ENCODE measurements at places on chromosomes 3 and 15. TPM values are rescaled to one million over a fixed set of nuclear protein-coding genes. Genes with fewer than 3 reads are reported as not detected.
A peak's percentile ranks its signal among the peaks of the same experiment; 100 is the strongest.

DNA sequence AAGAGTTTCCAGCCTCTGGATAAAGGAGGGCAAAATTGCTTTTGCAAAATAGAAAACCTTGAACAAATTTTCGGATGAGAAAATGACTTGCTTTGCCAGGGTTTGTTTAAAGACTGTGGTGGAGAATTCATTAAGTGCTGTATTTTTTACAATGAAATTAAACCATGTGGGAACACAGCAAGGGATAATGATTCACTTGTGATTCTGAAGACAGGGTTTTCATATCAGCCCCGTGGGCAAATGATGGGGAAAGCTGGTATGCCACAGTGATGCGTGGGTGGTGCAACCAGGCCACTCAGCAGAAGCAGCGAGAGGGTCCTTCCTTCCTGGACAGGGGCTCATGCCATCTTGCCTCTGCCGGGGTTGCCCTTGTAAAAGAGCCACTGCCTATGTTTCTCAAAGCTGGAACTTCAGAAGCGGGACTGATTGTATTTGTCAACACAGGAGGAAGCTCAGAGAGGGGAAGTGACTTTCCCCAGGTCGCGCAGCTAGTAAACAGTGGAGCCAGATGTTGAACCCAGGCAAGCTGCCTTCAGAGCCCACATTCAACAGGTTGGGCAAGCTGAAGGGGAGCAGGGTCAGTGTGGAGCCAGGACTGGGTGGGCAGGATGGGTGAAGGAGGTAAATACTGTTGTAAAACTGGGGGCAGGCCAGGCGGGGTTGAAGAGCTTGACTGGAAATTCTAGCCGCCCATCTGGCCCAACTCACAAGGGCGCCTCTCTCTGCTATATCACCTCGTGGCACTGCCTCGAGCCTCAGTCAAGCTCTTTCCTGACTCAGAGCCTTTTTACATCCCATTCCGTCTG is 79.1 kb downstream of the TOP2B start:
- no peaks in the 10 kb centered on the region for H3K36me3 ChIP-seq
- DNase-seq, result no peak
- no peaks in the 10 kb centered on the region for H3K27me3 ChIP-seq
- no peak overlapping the region for H3K4me3 ChIP-seq

GRCh38 chr15:45635763-45636292 is 999 bp downstream of the SQOR start:
- peaks cover 11% of the 10 kb centered on the region for H3K27me3 ChIP-seq
- no peak for DNase-seq
- H3K4me3 ChIP-seq, result peak overlapping the region; percentile 99
- H3K36me3 ChIP-seq, result peaks cover 40% of the 10 kb centered on the region
- H3K27ac ChIP-seq, result peak overlapping the region; percentile 94

DNA sequence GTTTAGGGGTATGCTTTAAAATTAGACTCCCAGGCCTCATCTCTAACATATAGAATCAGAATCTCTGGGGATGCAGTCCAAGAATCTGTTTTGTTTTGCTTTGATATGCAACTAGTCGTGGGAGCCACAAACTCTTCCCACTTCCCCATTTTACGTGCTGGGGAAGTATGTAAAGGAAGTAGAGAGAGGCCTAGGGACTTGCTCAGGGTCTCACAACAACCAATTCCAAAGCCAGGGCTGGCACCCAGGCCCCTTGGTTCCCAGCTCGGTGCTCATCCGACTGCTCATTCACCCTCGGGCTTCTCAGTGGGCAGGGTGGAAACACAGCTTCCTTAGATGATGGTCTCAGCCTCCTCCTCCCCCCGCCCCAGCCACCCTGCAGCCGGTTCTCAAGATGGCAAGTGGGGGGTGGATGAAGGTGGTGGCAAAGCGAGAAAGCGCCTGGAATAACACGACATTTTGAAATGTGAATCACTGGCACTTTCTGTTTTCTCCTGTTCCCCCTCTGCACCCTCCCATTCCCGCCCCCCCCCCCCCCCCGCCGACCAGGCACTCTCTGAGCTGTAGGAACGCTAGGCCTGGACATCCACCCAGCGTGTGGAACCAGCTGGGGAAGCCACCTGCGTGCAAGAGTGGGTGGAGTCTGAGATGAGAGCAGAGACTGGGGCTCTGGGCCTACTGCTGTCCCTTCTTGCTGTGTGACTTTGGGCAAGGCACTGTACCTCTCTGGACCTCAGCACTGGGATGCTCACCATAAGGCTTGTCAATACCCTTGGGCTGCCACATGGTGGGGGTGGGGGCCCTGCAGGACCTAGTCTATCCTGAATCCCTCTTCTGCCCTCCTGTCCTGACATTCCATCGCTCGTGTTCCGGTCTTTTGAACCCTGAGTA is 214.5 kb downstream of the RPLP1 start:
- no peak overlapping the region for H3K4me3 ChIP-seq
- H3K27me3 ChIP-seq, result peaks cover 2% of the 10 kb centered on the region
- H3K36me3 ChIP-seq, result no peaks in the 10 kb centered on the region
- peaks cover 16% of the 10 kb centered on the region for H3K4me1 ChIP-seq
- H3K27ac ChIP-seq, result no peak overlapping the region
- no peak for DNase-seq

- H3K27ac ChIP-seq, result no peak overlapping the region
- peaks cover 30% of the 10 kb centered on the region for H3K27me3 ChIP-seq
- H3K36me3 ChIP-seq, result no peaks in the 10 kb centered on the region
- DNase-seq, result no peak
- H3K4me3 ChIP-seq, result no peak overlapping the region
- H3K4me1 ChIP-seq, result no peaks in the 10 kb centered on the region
Measured at GRCh38 chr3:161355508-161355907, 15.8 kb downstream of the SPTSSB start.

MGA gene
- 37.5 TPM for total RNA-seq

- H3K27ac ChIP-seq, result no peak overlapping the region
- peaks cover 29% of the 10 kb centered on the region for H3K4me1 ChIP-seq
- DNase-seq, result no peak
- H3K36me3 ChIP-seq, result peaks cover 47% of the 10 kb centered on the region
- peaks cover 1% of the 10 kb centered on the region for H3K27me3 ChIP-seq
Measured at GRCh38 chr3:71033681-71034220, 549.8 kb downstream of the FOXP1 start.

DPPA2 gene
- not detected for total RNA-seq

GRCh38 chr3:65967451-65967850 is 71.3 kb downstream of the MAGI1 start:
- no peak for DNase-seq
- peaks cover 2% of the 10 kb centered on the region for H3K27me3 ChIP-seq
- H3K27ac ChIP-seq, result no peak overlapping the region
- no peak overlapping the region for H3K4me3 ChIP-seq
- H3K36me3 ChIP-seq, result no peaks in the 10 kb centered on the region

GRCh38 chr3:21806733-21807132 is 55.7 kb upstream of the ZNF385D start:
- H3K4me3 ChIP-seq, result no peak overlapping the region
- no peak for DNase-seq
- no peaks in the 10 kb centered on the region for H3K27me3 ChIP-seq
- no peaks in the 10 kb centered on the region for H3K36me3 ChIP-seq

GRCh38 chr3:183211352-183211751 is 41.7 kb upstream of the B3GNT5 start:
- H3K27ac ChIP-seq, result no peak overlapping the region
- no peak overlapping the region for H3K4me3 ChIP-seq
- H3K36me3 ChIP-seq, result peaks cover 20% of the 10 kb centered on the region

DNA sequence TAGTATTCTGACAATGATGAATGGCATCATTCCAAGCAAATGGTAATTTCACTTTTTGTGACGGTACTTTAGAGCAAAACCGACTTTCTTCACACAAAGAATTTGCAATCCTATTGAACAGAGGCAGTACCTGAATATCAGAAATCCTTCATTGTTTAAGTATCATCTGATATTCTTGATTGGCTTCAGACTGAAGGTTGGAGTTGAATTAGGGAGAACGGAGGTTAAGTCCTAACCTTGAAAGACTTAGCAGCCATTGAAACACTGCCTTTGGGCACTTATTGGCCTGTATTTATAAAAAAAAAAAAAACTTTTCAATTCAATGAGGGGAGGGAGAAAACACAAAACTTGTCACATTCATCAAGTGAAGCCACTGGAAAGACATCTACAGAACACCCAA is 89.0 kb downstream of the MECOM start:
- H3K27me3 ChIP-seq, result no peaks in the 10 kb centered on the region
- DNase-seq, result no peak
- no peaks in the 10 kb centered on the region for H3K4me1 ChIP-seq
- no peak overlapping the region for H3K4me3 ChIP-seq
- no peak overlapping the region for H3K27ac ChIP-seq

DNA sequence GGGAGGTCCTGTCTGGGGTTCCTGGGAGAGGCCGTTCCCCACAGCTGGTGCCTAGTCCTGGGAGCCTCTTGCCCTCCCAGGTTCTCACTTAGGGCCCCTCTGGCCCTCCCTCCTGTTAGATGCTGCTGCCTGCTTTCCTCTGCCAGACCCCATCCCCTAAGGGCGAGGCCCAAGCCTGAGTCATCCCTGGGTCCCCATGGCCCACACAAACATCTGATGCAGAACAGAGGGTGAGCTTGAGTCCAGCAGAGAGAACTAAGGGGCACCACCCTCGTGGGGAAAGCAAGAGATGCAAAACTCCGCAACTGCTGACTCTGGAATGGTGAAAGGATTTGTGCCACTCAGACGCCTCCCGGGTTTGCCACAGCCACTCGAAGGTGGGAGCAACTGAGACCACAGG is 58.8 kb upstream of the TRPM1 start:
- H3K4me3 ChIP-seq, result no peak overlapping the region
- peaks cover 5% of the 10 kb centered on the region for H3K4me1 ChIP-seq
- H3K27ac ChIP-seq, result no peak overlapping the region
- DNase-seq, result no peak
- H3K36me3 ChIP-seq, result no peaks in the 10 kb centered on the region
- H3K27me3 ChIP-seq, result peaks cover 11% of the 10 kb centered on the region

GRCh38 chr15:100311154-100311625 is 30.6 kb downstream of the ADAMTS17 start:
- no peaks in the 10 kb centered on the region for H3K27me3 ChIP-seq
- H3K4me3 ChIP-seq, result no peak overlapping the region
- no peak for DNase-seq
- H3K4me1 ChIP-seq, result no peaks in the 10 kb centered on the region

- H3K27ac ChIP-seq, result no peak overlapping the region
- DNase-seq, result no peak
Measured at GRCh38 chr3:188404124-188404523, 250.2 kb downstream of the LPP start.

DNA sequence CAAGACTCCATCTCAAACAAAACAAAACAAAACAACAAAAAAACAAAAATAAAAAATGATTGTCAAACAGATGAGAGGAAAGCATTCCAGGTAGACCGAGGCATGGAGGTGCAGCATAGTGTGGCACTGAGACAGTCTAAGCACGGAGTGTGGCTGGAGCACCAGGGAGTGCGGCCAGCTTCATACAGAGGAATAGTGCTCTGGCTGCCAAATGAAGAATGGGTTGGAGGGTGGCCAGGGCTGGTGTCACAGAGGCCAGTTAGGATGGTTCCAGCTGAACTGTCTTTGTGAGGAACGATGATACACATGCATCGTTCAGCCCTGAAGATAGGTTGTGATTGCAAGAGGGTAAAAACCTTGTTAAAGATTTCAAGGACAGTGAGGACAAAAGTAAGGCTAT is 28.3 kb downstream of the MITF start:
- H3K27ac ChIP-seq, result no peak overlapping the region
- H3K4me1 ChIP-seq, result no peaks in the 10 kb centered on the region
- no peak for DNase-seq

GRCh38 chr3:8136553-8136952 is 365.1 kb upstream of the LMCD1 start:
- no peak overlapping the region for H3K4me3 ChIP-seq
- no peaks in the 10 kb centered on the region for H3K27me3 ChIP-seq
- DNase-seq, result no peak
- no peak overlapping the region for H3K27ac ChIP-seq
- no peaks in the 10 kb centered on the region for H3K4me1 ChIP-seq

- peaks cover 8% of the 10 kb centered on the region for H3K36me3 ChIP-seq
- H3K27me3 ChIP-seq, result peaks cover 87% of the 10 kb centered on the region
- DNase-seq, result no peak
- peaks cover 51% of the 10 kb centered on the region for H3K4me1 ChIP-seq
Measured at GRCh38 chr3:169661361-169662131, 2.0 kb downstream of the MECOM start.
